D341Med (cell line): ENCODE measurements at places on chromosomes 6 and 20.

GRCh38 chr6:166952121-166952520 is 4.2 kb downstream of the RNASET2 start:
- DNase-seq, result no peak

- DNase-seq, result peak; percentile 66
These were observed 395.1 kb downstream of the TFAP2B start for GRCh38 chr6:51213811-51214210.

DNA sequence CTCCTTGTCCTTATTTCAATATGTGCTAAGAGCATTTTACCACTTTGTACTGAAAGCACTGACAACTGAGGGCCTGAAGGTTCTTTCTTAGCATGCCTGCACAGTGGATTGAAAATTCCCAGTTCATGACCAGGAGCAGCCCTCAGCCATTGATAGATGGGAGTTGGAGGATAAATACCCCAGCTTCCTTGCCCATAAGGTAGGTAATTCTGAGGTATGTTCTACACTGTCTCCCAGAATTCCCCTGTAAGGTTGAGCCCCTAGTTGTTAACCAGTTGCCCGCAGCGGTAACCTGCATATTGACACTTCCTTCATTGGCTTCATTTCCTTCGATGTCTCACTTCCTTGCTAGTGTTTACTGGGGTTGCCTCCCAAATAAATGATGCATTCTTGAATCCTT is 162.0 kb downstream of the CDC5L start:
- no peak for DNase-seq

DNA sequence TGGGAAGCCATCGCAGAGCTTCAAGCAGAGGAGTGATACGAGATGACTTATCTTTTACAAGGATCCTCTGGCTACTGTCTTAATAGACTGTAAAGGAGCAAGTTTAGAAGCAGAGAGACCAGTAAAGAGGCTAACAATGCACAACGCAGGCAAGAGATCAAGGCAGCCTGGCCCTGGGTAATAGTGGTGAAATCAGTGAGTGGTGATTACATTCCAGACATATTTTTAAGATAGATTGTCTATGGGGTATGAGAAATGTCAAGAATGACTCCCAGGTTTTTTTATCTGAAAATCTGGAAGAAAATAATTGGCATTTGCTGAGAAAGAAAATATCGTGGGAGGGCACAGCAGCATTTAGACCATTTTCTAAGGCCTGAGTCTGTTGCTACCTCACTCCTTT is 213.6 kb upstream of the HTR1E start:
- DNase-seq, result no peak

- DNase-seq, result no peak
These were observed 55.5 kb downstream of the ZHX3 start for GRCh38 chr20:41261790-41262717.

- no peak for DNase-seq
These were observed 62.9 kb downstream of the TENT5A start for GRCh38 chr6:81689580-81689979.

- no peak for DNase-seq
These were observed 89.1 kb downstream of the FUT9 start for GRCh38 chr6:96104910-96105309.

DNA sequence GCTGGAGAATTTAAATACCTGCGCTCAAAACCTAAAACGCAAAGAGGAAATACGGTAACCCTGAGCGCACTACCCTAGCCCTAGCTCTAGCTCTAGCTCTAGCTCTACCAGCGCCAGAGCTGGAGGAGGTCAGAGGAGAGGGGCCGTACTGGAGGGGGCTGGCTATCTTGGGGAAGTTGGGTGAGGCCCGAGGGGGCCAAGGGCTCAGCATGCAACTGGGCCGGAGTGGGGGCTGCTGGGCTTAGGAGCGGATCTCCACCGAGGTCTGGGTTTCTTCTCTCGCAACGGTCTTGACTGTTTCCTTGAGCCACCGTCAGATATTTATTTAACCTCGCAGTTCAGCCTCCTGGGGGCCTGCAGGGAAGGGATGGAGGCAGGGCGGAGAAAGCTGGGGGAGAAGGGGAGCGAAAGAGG is 91.0 kb downstream of the NCR2 start:
- no peak for DNase-seq

GRCh38 chr6:42326248-42326647 is 108.6 kb upstream of the MRPS10 start:
- DNase-seq, result no peak

- peak; percentile 82 for DNase-seq
These were observed 14.3 kb upstream of the SPAG4 start for GRCh38 chr20:35600993-35601973.

DNA sequence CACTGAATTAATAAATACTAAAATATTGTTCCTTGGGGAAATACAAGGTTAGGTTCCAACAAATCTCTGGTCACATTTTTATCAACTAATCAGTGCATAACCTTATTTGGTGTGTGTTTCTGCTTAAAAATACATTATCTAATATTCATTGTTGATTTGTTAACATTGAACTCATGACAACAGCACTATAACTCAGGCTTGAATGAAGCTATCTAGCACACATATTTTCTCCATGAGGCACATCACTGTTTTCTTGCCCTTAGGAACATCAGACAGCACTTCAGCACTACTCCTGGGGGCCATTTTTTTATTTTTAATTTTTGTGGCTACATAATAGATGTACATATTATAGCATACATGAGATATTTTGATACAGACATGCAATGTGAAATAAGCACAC is 277.2 kb upstream of the NT5E start:
- no peak for DNase-seq

DNA sequence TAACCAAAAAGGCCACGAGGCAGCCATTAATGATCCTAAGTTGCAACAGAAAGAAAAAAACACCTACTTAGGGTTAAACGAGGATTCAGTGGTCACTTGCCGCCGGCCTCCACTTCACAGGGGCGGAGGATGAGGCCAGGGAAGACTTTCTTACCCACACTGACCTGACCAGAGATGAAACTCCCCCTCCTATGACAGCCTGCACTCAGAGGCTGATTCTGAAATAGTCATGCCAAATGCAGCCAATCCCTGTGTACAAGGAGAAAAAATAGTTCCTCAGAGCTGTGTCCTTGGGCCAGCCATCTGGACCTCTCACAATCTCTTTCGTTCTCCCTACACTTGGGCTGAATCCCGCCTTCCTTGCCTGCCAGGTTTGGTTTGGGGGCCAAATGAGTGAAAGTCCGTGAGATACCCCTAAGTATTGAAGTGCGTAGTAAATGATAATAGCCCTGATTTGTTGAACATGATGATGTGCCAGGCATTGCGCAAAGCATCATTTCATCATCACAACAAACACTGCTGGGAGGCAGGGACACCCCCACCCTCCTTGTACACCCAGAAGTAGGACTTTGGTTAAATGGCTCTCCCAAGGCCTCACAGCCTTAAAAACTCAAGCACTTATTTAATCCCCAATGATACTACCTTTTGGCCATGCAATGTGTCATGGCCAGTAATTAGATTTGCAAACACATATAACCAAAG is 3.2 kb upstream of the IRF4 start:
- peak; percentile 25 for DNase-seq
